ENCODE measurements at places on chromosomes 5 and 9.

DNA sequence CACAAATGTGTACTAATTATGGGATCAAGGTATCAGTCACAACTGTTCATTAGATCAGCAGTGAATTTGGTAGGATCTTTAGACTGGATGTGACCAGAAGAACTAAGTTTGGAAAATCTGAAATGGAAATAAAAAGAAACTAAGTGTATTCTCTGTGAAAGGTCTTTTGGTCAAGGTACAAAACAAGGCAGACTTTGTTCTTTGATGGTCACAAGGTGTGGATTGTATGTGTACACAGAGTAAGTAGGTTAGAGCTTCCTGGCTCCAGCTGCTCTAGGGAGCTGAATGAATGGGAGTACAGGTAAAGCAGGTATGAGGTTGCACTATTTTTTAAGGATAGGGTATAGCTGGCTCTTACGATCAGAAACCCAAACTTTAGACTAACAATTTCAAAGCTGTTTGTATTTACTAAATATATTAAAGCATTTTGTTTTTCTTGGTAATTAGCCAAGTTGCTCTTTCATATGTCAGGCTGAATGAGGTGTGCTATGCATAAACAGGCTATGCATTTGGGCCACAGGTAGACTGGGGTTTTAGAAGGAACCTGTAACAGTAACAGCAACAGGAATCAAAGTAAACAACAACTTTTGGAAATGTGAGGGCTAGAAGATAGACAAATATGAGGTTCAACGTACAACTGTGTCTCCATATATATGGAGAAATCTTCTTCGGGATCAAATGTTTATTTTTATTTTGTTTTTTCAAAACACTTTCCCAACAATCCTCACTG is 32.5 kb downstream of the FAM169A start:
- DNase-seq: peak; percentile 60

- no peak for DNase-seq
These were observed 1499.6 kb downstream of the EFNA5 start for GRCh38 chr5:106171132-106171531.

GRCh38 chr5:10552183-10553143 is 11.4 kb upstream of the ANKRD33B start:
- DNase-seq: no peak

DNA sequence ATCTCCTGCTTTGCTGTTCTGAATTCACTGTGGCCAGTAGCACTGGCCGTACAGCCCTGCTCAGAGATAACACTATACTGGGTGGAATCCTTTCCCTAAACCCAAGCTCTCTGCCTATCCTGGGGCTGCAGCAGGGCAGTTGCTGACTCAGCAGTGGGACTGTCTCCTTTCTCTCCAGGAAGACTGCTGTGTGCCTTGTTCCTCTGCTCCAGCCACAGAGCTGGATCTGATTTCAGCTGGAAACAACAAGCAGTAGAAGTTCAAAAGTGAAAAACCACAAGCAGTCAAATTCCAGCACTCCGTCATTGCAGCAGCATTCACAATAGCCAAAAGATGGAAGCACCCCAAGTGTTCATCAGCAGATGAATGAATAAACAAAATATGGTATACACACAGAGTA is 105.0 kb downstream of the FBXL7 start:
- DNase-seq: no peak

- peak; percentile 44 for DNase-seq
These were observed at the start of gene TJP2 for GRCh38 chr9:69173891-69174615. TSS of gene TJP2 (plus strand) at chr9:69174277. CDS start at chr9:69174373, 96 bp downstream.

- no peak for DNase-seq
These were observed 33.2 kb downstream of the SHB start for GRCh38 chr9:38035873-38036272.

GRCh38 chr5:59582746-59583145 is 310.8 kb downstream of the PDE4D start:
- no peak for DNase-seq

DNA sequence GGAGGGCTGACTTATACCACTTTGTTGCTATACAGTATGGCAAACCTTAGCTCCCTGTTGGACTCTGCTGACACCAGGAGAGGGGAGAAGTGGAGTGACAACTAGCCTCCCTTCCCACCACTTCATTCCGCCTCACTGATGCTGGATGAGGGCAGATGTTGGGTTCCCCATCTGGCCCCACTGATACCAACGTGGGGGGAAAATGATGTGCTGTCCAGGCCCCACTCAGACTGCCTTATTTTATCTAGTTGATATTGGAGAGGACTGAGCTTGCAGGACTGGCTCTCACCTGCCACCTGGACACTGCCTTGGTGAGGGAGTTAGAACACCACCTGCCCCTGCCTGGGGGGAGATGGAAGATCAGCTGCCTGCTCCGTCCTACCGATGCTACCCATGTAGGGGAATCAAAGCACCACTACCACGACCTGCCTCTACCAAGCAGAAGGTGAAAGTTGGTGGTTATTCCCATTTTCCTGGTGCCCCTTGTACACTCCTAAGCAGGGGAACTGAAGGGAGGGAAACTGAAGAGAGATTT is 292.1 kb downstream of the GADD45G start:
- no peak for DNase-seq

DNA sequence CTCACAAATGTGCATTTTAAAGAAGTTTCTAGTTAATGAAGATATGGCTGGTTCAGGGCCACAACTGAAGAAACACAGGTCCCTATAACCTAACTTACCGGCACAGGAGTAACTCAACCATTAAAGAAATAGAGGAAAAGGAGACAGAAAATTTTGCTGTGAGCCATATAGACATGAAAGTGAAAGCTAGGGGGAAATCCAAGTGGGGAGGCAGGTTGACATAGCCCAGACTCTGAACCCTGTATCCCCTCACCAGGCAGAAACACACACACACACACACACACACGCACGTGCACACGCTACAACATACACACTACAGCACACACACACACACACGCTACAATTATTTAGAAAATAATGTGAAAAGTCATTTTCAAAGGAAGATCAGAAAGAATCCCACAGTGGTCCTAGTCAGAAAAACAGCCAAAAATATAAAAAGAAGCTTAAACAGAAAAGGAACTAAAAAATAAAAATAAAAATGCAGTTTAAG is 856.4 kb upstream of the CDH6 start:
- no peak for DNase-seq

DNA sequence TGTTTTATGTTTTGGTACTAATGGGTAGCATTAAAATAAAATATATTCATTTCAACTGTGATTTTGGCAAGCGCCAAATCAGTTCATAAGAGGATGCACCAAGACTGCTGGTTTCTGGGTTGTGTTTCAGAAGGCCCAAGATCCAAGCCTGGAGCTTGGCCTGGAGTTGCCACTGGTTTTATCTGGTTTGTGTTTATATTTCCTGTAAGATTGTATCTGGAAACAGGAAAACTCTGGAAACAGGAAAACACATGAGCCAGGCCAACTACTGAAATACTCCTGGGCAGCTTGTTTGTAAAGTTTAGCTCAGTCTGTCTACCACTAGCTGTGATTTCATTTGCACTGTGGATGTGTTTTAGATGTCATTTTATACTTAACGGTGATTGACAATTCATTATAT is 5.5 kb downstream of the FSTL4 start:
- DNase-seq: no peak

DNA sequence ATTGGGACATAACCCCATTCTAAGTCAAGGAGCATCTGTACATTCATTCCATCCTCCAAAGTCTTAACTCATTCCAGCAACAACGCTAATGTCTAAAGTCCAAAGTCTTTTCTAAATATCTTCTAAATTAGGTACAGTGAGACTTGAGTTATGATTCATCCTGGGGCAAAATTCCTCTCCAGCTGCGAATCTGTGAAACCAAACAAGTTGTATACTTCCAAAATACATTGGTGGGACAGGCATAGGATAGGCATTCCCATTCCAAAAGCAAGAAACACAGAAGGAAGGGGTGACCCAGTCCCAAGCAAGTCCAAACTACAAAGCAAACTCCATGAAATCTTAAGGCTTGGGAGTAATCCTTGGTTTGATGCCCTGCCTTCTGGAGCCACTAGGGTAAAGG is 97.6 kb upstream of the FANCC start:
- no peak for DNase-seq

- no peak for DNase-seq
These were observed 1225.2 kb downstream of the PTPRD start for GRCh38 chr9:9387511-9388115.

- DNase-seq: no peak
These were observed 4.6 kb downstream of the TSLP start for GRCh38 chr5:111076091-111076490.

GRCh38 chr9:133787754-133788025 is 49.5 kb upstream of the SARDH start:
- peak; percentile 76 for DNase-seq

- DNase-seq: no peak
These were observed 589.1 kb upstream of the ADAMTS16 start for GRCh38 chr5:4551034-4551433.

DNA sequence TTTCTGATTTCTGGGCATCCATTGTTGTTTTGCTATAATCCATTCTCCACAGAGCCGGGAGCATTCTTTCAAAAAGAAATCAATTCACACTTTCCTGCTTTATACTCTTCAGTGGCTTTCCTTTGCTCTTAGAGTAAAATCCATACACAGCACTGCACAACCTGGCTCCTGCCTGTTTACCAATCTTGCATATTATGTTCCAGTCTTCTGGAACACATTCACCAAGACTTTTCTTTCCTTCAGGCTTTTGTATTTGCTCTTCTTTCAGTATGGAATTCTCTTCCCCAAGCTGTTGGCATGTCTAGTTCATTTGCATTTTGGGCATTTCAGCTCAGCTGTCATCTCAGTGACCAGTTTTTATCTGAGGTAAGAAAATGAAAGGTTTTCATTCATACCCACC is 6.3 kb downstream of the RFESD start:
- no peak for DNase-seq

- no peak for DNase-seq
These were observed 5.5 kb downstream of the ANGPTL2 start for GRCh38 chr9:127116957-127117356.

GRCh38 chr9:88733651-88734421 is 198.9 kb downstream of the NXNL2 start:
- DNase-seq: no peak

DNA sequence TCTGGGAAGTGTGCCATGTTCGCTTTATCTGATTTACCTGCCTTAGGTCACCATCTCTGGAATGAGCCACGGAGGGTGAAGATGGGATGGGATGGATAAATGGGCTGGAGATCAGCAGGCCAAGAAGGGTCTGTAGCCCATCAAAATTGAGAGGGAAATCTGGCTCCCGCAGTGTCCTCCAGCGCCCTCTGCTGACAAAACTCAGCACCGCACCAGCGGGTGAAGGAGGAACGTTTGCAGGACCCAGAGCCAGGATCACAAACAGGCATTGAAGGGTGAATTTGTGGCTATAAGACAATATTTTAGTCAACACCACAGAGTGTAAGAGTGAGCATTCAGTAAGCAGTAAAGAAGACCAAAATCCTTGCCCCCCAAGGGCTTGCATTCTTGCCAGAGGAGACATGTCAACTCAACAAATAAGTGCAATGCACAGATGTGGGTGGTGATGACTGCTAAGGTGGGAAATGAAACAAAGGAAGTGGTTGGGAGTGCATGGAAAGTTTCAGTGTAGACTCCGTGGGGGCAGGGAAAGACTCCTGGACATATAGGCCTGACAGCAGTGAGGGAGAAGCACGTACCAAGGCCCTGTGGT is 124.4 kb downstream of the TENT4A start:
- DNase-seq: peak; percentile 34

DNA sequence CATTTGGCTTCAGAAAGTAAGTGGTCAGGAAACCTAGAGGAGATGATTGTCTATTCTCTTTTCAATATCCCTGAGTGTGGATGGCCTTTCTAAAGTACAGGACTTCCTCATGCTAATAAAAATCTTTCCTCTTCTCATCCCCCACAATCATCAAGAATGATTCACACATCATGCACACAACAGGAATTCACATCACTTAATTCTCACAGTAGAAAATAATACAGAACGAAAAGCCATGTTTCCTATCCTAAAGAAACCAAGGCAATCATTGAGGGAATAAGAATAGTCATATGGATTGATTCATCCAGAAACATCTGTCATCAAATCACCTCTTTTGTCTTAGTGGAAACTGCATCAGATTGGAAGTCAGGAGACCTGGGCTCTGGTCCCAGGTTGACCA is 203.1 kb upstream of the PIK3R1 start:
- DNase-seq: no peak

DNA sequence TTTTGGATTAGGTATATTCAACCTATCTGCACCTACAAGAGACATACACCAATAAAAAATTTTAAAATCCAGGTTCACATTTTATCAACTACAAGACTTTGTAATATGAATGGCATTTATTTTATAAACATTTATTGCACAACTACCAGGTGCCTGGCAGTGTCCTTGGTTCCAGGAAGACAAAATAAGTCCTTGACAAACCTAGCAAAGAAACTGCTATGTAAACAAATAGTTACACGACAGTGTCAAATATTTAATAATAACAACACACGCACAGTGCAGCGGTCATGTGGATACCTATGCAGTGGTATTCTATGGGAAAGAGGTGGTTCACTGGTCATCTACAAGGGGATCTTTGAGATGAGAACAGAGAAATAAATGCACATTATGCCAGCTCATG is 120.7 kb downstream of the MYO10 start:
- DNase-seq: no peak

DNA sequence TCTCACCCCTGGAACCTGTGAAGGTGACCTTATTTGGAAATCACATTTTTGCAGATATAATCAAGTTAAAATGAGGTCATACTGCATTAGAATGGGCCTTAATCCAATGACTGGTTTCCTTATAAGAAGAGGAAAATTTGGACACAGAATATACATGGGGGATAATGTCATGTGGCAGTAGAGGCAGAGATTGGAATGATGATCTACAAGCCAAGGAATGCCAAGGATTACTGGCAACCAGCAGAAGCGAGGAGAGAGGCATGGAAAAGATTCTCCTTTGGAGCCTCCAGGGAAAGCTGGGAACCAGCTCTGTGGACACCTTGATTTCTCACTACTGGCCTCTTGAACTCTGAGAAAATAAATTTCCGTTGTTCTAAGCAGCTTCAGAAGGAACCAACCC is 20.2 kb upstream of the CEP78 start:
- DNase-seq: no peak

GRCh38 chr5:18323891-18324290 is 689.6 kb downstream of the TAF11L14 start:
- DNase-seq: no peak

- DNase-seq: peak; percentile 10
These were observed 25.9 kb downstream of the CCT5 start for GRCh38 chr5:10275991-10276390.

DNA sequence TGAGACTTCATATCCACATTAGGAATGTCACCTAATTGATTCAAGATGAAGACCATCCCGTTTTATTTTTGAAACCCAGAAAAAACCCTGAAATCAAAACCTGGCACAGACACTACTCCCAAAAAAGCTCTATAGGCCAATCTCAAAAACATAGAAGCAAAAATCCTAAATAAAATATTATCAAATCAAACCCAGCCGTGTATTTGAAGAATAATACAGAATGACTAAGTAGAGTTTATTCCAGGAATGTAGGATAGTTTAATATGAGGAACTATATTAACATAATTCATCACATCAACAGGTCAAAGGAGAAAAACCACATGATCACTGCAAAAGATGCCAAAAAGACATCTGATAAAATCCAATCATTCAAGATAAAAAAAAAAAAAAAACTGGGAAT is 167.1 kb downstream of the ACTL7B start:
- no peak for DNase-seq

- DNase-seq: no peak
These were observed 38.1 kb downstream of the AGXT2 start for GRCh38 chr5:35009657-35010056.

GRCh38 chr9:126482361-126483044 is 131.2 kb upstream of the LMX1B start:
- DNase-seq: no peak

- DNase-seq: peak; percentile 74
These were observed 409.5 kb downstream of the MAT2B start for GRCh38 chr5:163914910-163915309.

- no peak for DNase-seq
These were observed 46.3 kb upstream of the NR3C1 start for GRCh38 chr5:143449772-143450171.

Measured in colonic mucosa (tissue), 4 donors.